ENCODE measurements at places on chromosomes 3 and 15.

- no peak for DNase-seq
Observed at GRCh38 chr15:51853998-51854397, 24.5 kb downstream of the TMOD3 start.

DNA sequence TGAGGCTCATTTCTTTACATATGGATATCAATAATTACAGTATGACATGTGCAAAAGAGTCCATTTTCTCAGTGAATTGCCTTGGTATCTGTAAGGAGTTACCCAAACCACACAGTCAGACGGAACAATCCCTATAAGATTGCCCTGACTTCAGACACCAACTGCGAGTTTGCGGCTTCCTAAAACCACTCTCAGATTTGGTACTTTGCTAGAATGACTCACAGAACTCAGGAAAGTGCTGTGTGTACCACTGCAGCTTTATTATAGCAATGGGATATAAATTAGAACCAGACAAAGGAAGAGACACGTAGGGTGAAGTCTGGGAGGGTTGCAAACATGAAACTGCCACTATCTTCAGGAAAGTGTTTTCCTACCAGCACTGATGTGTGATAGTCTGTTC lies 45.8 kb upstream of the ATP13A3 start:
- DNase-seq, result no peak

GRCh38 chr3:42424911-42425310 lies 14.5 kb upstream of the LYZL4 start:
- no peak for DNase-seq

DNA sequence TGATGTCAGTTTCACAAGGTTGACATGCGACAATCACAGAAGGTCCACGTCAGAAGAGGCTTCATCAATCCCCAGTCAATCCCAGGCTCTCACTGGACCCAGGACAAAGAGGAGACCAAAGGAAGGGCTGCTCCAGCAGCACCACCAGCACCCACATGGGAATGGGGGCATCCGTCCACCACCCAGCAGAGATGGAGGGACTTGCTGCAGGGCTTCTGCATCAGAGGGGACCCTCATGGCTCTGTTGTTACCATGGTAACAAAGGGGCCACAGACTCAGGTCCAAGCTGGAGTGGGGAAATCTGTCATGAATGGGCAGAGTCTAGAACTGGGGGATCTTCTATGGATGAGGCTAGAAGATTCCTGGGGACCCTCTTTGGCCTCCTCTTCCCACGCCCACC lies 13.1 kb downstream of the PLA2G4F start:
- DNase-seq, result no peak

DNA sequence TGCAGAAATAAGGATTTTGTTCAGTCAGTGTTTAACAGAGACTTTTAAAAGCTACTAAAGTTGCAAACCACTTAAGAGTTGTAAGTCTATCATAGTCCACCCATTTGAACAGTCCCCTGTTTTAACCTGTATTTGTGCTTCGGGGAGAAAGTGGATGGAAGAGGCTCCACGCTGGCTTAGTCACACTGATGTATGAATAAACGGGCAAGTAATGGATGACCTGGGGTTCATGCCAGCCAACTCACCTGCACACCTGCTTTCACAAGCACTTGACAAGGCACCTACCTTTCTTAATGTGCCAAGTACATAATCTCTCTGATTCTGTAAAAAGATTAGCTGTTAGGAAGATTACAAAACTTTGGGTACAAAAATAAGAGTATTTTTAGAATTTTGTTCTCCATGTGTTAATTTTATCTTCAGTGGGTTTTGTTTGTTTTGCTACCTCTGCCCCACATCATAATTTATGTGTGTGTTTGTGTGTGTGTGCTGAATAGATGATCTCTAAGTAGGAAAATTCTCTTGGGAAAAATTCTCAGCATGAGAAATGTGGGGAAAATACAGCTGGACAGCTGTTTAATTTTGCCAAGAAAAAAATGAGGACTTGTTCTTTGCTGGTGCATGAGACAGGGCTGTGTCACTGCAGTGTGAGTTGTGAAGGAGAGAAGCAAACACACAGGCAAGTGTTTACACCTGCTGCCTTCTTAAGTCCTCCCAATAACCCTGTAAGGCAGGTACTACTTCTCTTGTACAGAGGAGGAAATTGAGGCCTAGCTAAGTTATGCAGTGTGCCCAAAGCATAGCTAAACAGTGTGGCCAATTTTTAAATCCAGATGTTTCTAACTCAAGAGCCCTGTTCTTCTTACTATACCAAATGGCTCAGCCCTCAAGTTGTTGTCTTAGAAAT lies 181.2 kb upstream of the IL12A start:
- DNase-seq, result no peak

- DNase-seq, result no peak
Observed at GRCh38 chr3:125313060-125313635, 62.0 kb downstream of the ZNF148 start.

DNA sequence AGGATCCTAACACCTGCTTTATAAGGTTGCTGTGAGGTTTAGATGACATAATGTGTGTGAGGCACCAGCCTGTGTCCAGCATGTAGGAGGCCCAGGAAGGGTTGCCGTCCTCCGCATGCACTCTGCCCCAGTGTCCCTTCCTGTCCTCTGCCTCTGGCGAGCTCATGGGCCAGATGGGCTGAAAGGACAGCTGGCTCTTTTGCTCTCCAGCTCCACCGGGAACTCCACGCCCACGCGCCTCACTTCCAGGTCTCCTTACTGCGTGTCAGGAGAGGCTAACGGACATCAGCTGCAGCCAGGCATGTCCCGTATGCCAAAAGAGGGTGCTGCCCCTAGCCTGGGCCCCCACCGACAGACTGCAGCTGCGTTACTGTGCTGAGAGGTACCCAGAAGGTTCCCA lies 12.2 kb downstream of the MUC20 start:
- no peak for DNase-seq

DNA sequence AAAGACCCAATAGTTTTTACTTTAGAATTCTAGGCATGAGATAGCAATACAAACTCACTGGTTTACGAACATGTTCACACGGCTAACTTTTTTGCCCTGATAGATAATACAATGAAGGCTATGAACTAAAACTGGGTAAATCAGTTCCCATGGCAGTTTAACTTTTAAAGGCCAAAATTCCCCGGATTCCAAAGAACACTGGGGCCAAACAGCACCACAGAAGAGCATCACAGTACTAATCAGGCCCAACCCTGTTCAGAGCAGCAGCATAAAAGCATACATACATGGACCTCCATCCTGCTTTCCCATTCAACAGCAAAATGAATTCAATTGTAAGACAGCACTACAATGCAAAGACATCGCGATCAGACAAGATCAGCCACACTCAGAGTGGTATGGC lies 540.3 kb upstream of the CCDC54 start:
- no peak for DNase-seq

DNA sequence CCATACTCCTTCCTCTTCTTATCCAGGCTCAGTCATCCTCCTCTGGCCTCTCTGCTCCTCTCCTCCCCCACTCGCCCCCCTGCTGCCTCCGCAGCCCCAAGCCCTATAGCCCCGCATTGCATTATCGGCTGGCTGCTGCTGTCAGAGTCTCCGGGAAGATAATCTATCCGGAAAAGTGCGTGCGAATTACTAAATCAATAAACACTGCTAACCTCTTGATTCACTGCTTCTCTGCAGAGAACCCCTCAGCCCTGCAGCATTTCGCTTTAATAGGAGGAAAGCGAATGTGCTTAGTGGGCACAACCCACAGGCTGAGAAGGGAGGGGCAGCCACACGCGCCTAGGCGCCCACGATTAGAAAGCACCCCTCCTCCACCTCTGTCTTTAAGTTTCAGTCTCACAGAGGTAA lies 167.6 kb downstream of the ABHD5 start:
- DNase-seq, result no peak

GRCh38 chr15:91219206-91219605 lies 119.1 kb downstream of the SV2B start:
- no peak for DNase-seq

DNA sequence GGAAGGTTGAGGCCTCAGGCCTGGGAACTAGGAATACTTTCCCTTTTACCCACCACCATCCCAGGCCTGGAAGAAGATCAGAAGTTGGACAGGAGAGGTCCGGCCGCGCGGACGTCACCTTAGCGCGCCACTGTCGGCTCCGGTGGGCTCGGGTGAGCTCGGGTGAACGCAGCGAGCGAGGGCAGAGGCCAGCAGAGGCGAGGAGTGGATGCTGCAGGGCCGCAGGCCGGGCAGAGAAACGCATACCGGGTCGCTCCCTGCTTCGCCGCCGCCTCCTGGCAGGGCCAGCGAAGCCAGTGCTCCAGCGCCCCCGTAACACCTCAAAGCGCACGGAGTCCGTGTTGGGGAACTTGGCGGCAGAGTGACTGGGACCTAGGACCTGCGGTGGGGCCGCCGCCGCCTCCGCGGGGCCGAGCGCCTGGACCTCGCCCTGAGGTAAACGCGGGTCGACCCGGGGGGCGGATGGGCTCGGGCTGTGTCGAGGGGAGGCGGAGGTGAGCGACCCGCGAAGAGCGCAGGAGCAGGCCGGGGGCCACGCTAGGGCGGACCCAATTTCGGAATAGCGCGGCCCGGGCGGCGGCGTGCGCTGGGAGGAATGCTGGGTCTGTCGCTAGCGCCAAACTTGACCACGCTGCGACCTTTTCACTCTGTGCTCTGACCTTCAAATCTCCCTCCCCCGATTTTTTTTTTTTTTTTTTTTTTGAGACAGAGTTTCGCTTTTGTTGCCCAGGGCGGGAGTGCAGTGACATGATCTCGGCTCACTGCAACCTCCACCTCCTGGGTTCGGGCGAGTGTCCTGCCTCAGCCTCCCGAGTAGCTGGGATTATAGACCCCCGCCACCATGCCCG lies 1.6 kb downstream of the CYP11A1 start:
- DNase-seq, result no peak

GRCh38 chr3:143315766-143316165 lies 196.2 kb downstream of the CHST2 start:
- DNase-seq, result no peak

GRCh38 chr3:193049935-193050334 lies 132.3 kb upstream of the MB21D2 start:
- no peak for DNase-seq

Measured in NCI-H2107 (cell line).